ENCODE measurements at places on chromosomes 3 and 15.

- DNase-seq, result no peak
Observed at GRCh38 chr15:58297639-58298038, 134.2 kb upstream of the LIPC start.

DNA sequence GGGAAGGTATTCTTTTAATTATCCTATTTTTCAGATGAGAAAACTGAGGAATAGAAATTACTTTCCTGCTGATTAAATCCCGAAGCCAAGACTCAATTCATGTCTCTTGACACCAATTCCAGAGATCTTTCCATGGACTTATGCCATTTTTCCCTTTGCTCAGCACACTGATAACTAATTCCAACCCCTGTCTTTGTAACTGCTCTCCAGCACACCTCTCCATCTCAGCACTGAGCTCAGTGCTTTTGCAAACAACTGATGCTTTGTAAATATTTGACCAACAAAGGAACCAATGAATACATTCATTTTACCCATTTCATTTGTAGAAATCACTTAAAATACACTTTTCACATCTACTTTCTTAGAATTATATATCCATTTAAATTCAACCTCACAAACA is 249.1 kb downstream of the IL5RA start:
- no peak for DNase-seq

DNA sequence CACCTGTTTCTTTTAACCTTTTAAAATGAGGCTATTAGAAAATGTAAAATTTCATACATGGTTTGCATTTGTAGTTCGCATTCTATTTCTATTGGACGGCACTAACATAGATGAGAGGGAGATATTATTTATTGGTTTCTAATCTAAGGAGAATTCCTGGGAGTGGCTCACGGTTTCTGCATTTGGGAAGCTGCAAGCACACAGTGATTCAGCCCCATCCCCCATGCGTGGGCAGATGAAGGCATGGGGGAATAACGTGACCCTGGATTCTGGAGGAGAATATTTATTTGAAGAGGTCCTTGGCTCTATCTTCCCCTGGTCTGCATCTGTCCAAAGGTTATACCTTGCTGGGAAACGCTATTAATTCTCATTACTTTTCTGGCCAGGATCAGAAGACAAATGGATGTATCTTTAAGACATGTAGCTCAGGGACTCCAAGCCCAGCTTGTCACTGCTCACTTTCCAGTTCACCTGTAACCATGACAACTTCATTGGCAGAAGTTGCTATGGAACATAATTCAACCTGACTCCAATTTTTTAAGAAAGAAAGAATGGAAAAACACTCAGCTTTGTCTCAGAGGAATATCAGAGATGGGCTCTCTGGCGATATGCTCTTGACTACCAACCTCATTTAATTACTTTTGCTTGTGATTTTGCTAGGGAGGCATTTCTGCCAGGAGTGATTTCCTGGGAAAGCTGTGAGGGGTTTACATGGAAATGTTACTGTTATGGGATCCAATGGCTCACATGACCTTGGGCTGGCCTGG is 27.2 kb upstream of the POMGNT2 start:
- no peak for DNase-seq

- DNase-seq, result no peak
Observed at GRCh38 chr3:119322021-119322834, 28.0 kb downstream of the ARHGAP31 start.

DNA sequence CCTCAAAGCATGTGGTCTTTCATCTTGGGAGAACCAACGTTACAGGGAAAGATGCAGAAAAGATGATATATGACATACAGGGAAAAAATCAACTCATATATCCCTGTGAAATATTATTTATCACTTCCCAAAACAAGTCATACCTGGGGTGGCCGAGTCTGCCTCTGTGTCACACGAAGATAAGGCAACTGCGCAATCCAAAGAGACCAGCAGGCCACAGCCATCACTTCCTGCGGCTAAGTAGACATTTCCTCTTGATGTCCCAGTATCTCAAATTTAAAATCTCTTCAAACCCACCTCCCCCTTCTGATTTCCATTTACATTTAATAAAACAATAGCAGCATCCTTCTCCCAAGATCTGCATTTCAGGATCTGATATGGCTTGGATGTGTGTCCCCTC is 71.5 kb downstream of the IGF2BP2 start:
- DNase-seq, result no peak

DNA sequence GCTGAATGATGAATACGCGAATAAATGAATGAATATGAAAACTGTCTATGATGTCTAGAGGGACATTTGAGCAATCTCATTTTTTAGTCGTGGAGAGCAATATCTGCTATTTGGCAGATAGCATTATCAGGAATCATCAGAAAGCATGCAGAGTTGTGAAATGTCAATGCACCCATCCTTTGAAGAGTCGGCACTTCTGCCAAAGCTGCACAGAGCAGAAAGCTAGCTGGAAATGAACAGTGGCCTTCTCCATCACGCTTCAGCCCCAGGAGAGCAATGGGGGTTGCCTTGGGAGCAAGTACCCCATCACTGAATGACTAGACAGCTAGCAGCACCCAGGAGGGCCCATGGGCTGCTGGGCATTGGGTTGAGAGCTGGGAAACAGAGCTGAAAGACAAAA is 69.1 kb upstream of the PROK2 start:
- DNase-seq, result no peak

GRCh38 chr3:157594413-157594812 is 91.2 kb upstream of the VEPH1 start:
- DNase-seq, result no peak

DNA sequence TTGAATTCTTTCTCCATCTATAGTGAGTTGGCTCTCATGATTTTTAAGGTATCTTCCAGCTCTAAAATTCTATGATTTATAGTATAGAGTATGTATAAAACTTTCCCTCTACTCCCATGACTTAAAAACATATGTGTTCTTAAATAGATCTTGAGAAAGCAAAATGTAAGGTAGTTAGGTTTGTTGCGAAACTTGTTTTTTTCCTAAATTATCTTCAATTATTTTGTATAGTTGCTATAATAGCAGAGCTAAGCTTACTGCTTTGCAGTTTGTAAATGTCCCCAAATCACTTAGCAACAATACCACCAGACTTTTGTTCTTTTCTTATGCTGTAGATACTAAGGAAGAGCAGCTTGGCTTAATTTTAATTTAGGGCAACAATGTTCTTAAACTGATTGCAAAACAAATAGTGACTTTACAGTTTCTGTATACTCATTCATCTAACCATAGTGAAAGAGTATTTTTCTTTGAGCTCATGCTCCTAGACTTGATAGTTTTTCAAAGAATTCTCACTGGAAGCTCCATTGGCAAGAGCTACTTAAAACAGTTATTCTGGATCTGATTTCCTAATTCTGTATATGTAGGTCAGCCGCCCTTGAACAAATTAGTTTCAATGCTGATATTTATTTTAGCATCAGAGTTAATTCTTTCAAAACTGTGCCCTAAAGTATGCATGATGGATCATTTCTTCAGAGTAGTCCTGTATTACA is 61.2 kb downstream of the LYSMD4 start:
- DNase-seq, result no peak

DNA sequence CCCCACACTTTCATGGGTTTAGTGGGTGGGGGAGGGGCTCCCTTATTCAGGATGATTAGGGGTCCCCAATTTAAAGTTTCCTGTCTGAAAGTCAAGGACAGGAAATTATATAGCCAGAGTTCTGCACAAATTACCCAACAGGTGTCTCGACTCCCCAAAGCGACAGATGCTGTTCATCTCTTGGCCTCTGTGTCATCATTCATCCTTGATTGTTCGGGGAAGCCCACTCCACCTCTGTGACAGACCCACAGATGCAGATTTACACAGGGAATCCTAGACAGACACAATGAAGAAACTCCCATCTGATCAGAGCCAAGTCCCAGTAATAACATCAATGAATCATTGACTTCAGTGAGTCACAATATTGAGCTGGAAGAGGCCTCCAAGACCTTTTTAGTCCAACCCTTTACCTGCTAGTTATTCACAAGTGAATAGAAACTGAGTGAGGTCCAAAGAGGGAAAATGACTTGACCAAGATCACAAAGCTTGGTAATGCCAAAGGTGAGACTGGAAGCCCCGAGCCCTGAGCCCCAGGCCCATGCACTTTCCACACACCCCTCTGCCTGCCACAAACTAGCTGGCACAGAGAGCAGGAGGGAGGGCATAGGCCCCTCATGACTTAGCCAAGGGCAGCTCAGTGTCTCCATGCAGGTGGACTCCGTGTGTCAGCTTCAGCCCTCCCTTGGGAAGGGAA is 7.9 kb upstream of the SRP14 start:
- no peak for DNase-seq

GRCh38 chr15:22228101-22228762 is 147.9 kb downstream of the OR4M2 start:
- DNase-seq, result no peak

DNA sequence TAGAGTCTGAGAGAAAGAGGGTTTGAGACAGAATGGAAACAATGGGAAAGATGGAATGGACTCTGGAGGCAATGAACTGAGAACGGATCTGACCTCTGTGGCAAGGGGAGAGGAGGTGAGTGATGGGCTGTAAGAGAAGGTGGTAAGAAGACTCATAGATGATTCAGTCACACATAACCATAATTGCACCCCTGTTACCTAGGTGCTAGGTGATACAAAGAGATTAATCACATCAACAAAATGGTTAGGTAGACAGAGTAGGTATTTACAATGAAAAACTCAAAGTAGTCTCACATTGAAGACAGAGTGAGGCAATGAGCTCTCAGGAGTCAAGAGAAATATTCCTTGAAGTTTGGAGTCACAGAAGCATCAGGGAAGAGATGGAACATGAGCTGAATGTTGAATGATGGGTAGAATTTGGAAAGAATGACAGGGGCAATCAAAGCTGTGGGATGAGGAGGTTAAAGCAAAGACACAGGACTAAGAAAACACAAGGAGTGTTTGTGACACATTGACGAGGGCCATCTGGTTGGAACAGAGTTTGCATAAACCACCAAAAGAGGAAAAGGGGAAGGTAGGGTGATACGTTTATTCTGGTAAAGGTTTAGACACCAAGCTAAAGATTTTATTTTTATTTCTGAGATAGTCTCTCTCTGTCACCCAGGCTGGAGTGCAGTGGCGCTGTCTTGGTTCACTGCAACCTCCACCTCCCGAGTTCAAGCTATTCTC is 32.7 kb downstream of the MME start:
- no peak for DNase-seq

DNA sequence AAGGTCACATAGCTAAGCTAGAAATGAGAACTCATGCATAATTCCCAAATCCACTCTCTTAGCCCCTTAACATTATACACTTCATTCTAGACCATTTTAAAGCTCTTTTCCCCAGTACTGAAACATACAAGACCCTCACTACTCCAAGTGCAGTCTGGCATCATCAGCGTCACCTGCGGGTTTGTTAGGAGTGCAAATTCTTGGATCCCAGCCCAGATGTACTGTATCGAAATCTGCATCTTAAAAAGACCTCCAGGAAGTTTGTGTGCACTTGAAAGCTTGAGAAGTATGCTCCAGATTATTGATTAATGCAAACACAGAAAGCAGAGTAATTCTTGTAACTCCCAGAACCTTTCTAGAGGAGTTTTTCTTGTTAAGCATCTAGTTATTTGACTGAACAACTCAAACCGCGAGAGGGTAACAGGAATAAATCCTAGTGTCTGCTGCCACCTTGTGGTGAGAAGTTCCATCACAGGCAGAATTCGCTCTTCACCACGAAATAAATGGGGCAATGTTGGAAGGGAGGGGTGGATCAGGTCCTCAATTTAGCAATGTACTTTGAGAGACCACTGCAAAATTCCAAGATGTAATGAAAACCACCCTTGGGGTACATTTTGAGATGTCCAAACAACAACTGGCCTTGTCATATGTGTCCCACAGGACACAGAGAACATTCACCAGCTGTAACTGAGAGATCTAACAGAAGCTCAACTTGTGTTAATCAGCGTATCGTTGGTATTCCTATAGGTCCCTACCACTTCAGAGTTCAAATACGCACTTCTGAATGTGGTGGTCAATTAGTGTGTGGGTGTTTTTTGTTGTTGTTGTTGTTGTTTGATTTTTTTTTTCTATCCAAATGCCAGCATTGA is 583 bp upstream of the C3orf49 start:
- DNase-seq, result peak; percentile 9

DNA sequence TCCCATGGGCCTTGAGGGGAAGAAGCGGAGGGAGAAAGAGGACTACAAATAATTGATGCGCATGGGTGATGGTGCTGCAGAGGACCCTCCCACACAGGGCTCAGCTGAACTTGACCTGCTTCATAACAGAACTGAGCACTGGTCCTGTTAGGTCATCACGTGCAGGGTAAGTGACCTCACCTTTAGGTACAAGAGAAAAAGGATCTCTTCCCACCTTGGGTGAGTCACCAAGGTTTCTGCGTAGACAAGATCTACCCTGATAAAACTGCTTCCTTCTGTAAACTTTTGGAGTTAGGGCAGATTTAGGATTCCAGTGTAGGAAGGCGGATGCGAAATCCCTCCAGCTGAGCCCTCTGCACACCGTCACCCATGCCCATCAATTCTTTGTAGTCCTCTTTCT is 67.1 kb downstream of the FEM1B start:
- DNase-seq, result no peak

DNA sequence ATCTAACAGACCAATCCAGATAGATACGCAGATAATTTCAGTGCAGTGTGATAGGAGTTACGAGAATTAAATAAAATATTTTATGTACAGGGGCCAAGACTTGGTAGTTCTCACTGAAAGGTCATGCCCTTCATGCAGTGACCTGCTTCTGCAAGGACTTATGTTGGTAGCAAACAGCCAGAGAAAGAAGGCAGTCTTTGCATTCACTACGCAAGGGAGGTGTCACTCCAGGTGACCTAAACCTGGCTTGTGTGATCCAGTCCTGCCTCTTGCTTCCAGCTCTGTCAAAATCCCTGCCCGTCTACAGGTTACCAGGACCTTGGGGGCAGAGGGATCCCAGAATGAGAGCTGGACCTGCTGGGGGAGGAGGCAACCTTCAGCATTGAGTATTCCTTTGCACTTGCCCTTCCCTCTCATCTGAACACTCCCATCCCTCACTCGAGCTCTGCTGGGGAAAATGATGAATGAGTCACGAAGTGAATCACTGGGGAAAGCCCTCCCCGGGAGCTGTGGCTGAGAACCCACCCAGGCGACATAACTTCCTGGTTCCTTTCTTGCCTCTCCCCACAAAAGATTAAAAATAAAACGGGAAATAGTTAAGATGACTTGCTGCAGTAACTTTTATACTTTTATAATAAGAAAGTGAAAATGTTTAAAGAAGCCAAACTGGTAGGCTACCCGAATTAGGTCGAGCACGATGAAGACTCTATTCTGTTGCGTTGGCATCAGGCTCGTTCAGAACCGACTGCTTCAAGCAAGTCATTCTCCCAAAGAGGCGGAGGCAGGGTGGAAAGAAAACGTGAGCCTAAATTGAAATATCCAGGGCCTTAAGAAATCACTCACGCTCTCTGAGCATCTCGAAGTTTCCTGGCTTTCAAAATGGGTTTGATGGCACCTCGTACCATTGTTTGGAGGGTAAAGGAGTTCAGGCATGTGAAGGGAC is 216.1 kb downstream of the SLCO3A1 start:
- DNase-seq, result no peak

DNA sequence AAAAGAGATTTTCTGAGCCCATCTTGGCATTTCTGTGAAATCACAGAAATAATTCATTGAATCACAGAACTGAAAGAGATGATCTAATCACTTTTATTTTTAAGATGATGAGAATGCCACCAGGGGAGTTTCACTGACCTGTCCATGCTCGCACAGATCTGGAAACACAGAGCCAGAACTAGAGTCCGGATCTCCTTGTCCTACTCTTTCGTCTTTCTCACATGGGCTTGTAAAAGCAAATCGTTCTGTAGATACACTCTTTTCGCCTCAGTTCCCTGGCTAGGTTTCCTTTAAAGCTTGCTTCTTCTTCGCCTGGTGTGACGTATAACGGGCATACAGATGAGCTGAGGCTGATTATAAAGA is 122.5 kb upstream of the SPRED1 start:
- DNase-seq, result no peak

All from T47D (cell line).